ENCODE measurements at places on chromosomes 3 and 15.

GRCh38 chr3:122100083-122100482 lies 44.9 kb downstream of the CD86 start:
- DNase-seq, result no peak

DNA sequence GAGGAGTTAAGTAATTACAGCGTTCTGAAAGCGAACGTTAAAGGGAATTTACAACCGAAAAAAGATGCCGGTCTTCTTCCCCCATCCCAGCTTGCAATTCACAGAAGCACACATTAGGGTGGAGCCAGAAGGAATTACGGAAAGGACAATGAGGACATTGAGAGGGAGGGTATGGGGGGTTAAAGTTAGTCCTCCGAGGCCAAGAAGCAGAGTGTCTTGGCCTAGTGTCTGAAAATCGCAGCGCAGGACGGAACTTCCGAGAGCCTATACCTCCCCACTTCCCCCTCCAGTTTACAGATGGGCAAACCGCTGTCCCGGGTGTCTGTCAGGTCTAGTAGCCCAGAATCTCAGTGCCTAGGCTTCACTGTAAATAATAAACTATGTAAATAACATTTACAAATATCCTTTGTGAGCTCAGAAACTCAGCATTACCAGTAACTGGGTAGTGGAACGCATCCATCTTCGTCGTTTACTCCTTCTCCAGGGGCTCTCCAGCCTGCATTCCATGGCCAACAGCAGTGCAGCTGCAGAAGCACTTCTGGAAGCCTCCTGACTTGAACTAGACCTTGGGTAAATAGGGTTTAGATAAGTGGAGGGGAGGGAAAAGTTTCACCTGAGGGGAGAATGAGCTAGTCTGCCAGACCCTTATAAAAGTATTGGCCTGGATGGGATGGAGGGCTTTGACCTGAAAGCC lies 922 bp downstream of the ADPRH start:
- DNase-seq, result peak; percentile 74

DNA sequence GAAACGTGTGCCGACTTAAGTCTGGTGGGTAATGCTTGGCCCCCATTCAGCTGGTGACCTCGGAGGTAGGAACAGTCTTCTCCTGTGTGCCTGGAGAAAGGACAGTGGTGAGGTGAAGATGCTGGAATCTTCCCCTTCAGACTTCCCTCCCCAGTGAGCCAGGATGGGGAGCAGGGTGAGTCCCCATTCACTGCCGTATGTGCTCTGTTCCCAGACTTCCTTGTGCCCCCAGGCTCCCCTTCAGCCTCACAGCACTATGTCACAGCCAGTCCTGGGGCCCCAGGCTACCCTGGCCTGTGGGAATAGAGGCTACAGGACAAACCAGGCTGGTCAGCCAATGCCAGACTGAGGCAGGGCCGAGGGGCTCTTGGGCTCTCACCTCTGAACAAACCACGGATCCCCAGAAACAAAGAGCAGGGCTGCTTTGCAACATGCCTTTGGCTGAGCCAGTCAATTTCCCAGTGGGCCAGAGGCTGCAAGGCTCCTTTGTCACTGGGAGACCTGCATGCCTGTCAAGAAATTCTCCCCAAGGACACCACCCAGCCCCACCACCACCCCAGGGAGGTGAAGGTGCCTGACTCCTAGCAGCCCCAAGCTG lies 31.8 kb upstream of the HHATL start:
- DNase-seq, result no peak

DNA sequence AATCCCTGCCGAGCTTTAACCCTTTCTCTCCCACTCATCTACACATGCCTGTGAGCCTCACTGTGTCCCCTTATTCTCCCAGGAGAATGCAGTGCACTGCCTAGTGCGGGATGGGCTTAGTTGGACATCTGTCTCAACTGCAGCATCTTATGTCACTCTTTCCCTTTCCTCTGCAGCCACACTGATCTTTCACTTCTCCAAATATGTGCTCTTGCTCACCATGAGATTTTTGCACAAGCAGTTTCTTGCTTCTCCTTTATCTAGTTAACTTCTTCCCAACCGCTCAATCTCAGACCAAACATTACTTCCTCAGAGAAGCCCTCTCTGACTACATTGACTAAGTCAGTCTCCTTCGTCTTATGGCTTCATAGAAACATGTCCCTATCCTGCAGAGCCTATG lies 292.3 kb downstream of the KBTBD8 start:
- DNase-seq, result no peak

- no peak for DNase-seq
Measured at GRCh38 chr15:70539409-70539808, 223.9 kb downstream of the UACA start.

- no peak for DNase-seq
Measured at GRCh38 chr15:38620098-38620497, 55.5 kb upstream of the RASGRP1 start.

- no peak for DNase-seq
Measured at GRCh38 chr15:88220443-88221335, 35.9 kb downstream of the NTRK3 start.

GRCh38 chr15:57460208-57460816 lies 84.0 kb downstream of the CGNL1 start:
- DNase-seq, result no peak

DNA sequence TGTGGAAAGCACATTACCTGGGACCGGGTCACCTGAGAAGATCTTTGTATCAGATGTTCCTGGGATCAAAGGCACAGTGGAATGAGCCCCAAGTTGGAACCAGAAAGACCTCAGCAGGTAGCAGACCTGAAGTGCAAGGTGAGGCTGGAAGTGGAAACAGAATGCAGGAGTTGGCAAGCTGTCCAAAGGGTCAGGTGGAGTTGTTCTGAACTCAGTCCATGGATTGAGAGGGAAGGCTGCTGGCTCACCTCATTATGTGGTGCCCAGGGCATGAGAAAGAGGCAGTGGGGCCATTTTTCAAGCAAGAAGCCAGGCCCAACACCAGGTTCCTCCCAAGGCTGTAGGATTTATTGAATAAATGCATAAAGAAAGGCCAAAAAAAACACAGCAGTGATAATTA lies 49.3 kb downstream of the TMEM266 start:
- DNase-seq, result no peak

GRCh38 chr3:190485830-190486532 lies 27.9 kb upstream of the IL1RAP start:
- peak; percentile 33 for DNase-seq

DNA sequence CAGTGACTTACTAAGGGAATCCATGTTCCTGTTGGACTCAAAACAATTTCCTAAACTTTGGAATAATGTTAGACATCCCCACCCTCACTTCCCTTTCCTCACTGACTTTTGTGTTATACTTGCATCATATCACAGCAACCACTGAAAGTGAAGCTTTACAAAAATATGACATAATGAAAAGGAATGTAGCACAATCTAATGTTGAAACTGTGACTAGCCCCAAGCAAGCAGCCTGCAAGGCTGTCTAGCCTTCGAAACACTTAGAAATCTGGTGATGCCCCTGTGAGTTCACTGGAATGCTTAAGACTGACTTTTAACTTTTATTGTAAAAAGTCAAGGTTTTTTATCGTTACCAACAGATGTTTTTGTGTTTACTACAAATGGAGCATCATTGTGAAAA lies 203.7 kb upstream of the ZNF385D start:
- DNase-seq, result no peak

GRCh38 chr15:64455961-64456371 lies 4.4 kb upstream of the ZNF609 start:
- DNase-seq, result peak; percentile 54

- DNase-seq, result no peak
Measured at GRCh38 chr3:162468791-162469190, 972.2 kb downstream of the OTOL1 start.

GRCh38 chr15:81484086-81484955 lies 110.3 kb upstream of the TMC3 start:
- DNase-seq, result no peak

- DNase-seq, result no peak
Measured at GRCh38 chr15:50166216-50166615, 15.8 kb upstream of the SLC27A2 start.

- DNase-seq, result no peak
Measured at GRCh38 chr3:107218864-107219269, 158.4 kb upstream of the CCDC54 start.

DNA sequence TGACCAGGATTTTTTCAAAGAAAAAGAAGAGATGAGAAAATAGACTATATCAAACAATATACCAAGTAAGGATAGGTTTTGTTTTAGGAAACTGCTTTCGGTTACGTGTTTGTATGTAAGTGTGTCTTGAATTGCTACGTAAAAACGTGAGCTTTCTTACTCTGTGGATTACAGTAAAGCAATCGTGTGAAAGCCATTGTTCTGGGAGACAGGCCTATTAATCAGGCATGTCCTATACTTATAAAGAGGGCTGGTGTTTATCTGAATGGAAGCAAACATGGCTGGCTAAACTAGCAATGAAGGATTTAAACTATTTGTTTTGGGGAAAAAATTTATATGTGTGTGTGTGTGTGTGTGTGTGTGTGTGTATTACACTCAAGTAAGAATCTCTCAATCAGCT lies 2.6 kb downstream of the EHHADH start:
- DNase-seq, result no peak

DNA sequence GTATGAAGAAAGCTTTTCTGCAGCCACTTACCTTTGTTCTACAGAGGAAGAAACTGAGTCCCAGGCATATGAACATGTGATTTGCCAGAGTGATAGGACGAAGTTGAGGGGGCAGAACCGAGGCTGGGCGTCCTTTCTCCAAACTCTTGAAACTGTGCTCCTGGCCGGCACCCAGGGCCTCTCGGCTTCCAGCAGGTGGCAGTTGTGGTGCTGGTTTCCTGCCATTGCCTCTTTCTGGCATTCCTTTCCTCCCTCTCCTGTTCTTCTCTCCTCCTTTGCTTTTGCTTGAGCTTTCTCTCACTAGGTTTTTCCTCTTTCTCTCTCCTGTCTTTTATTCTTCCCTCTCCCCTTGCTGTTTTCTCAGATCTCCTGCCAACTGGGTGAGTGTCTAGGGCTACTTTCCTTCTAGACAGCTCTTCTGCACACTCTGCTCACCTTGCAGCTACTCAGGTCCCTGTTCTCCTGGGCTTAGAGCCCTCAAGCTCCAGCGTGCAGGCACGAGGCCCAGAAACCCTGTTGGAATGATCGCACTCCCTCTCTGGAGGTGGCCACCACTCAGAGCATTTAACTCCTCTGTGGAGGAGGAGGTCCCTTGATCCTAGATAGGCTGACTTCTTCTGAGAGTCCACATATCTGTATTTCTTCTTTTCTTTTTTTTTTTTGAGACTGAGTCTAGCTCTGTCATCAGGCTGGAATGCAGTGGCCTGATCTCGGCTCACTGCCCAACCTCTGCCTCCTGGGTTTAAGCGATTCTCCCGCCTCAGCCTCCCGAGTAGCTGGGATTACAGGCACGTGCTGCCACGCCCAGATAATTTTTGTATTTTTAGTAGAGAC lies 26.2 kb downstream of the TRAK1 start:
- peak; percentile 49 for DNase-seq

DNA sequence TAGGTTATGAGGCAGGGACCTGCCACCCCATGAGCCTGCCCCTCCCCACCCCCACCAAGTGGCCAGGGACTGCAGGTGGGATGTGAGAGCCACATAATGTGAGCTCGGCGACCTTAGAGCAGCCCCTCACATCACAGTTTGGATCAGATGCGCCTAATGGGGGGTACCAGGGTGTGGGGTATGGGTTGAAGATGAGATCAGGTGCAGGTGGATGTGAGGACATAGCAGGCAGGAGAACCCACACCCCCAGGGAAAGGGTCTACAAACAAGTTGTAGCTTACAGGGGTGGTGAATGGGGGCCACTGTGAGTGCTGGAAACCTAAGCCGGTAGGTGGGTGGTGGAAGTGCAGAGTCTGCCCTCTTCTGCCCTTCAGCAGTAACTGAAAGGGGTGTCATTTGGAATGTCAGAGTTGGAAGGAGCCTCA lies 94.0 kb downstream of the CORO2B start:
- DNase-seq, result peak; percentile 68

- no peak for DNase-seq
Measured at GRCh38 chr3:40714771-40715345, 190.1 kb downstream of the ZNF621 start.

- DNase-seq, result no peak
Measured at GRCh38 chr3:183468424-183468823, 40.0 kb upstream of the MCF2L2 start.

GRCh38 chr3:128994173-128994512 lies 267 bp upstream of the CFAP92 start:
- DNase-seq, result no peak

- DNase-seq, result no peak
Measured at GRCh38 chr3:155876037-155876436, 5.6 kb downstream of the GMPS start.

DNA sequence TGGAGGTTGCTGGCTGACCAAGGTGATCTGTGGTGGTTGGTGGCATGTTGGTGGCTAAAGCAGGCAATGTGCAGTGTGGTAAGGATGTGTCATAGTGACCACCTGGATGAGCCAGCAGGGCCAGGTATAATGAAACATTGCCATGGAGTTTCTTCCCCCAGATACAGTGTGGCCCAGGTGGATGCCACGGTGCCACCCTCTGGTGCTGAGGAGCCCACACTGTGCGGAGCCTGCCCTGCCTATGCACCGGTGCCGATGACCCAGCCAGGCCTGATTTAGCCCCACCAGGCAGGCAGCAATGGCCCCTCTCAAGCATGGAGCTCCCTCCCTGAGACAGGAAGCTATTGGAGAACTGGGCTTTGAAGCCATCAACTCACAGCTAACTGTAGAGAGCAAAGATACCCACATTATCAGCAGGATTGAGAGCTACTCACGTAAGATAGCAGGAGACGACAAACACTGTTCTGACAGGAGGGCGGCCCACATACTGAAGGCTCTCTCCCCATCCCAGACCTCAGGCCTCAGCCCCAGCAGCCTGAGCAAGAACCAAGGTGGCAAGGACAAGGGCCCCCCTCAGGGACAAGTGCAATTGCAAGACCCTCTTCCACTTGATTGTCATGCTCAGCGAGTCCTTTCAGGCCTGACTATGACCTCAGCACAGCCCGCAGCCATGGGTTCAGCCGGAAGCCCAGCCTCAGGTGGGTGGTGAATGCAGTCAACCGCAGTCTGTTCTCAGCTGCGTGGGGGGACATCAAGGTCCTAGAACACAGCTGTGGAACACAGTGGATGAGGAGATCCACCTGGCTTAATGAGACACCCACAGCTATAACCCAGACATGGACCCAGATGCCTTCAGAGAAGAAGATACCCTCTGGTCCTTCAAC lies 82.8 kb upstream of the CDV3 start:
- DNase-seq, result no peak

DNA sequence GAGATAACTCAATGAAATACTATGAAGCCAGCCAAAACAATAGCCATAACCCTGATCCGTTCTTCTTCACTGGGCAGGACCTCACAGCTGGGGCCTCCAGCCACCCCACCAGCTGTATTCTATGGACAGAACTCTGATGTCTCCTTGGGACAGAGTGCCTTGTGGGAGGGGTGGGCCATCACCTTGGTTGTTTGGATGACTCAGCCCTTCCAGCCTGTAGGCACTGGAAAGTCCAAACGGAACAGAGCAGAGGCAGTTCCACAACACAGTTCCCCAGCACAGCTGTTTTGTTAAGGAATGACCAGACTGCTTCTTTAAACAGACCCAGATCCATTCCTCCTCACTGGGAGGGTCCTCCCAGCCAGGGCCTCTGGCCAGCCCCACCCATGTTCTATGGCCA lies 31.9 kb upstream of the ZBED2 start:
- DNase-seq, result no peak

- DNase-seq, result no peak
Measured at GRCh38 chr3:46501702-46502101, 3.9 kb downstream of the RTP3 start.
